ENCODE measurements at places on chromosomes 7 and 10. TPM values are rescaled to one million over a fixed set of nuclear protein-coding genes. Genes with fewer than 3 reads are reported as not detected.

TCAF2 gene
- 2.7 TPM for polyA plus RNA-seq

DNA sequence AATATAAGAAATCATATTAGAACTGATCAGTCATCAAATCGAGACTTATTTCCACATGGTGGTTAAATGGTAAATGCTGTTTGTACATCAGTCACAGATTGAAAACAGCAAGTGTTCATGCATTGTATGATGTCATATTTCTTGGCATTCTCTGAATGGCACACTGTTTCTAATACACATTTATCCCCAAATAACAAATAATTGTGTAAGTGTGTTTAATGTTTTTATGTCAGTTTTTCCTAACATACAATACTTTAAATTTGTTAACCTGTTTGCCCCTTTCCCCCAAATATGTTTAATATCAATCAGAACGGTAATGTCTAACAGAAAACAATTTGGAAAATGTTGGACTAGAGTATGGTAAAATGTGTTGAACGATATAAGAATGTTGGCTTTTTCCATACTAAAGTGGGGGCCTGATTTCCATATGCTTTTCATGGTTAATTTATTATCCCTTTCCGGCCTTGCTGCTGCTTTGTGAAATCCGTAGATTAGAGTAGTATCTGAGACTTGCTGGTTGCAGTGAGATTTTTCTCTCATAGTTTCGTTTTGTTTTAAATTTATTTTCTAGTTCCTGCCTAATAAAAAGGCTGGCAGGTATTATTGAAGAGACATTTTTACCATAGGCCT, 23.7 kb downstream of the RAB18 start:
- H3K27me3 ChIP-seq, result no peaks in the 10 kb centered on the region
- no peak overlapping the region for H3K27ac ChIP-seq
- peaks cover 38% of the 10 kb centered on the region for H3K4me1 ChIP-seq
- peak; percentile 28 for DNase-seq
- no peak overlapping the region for H3K4me3 ChIP-seq

- no peak overlapping the region for H3K4me3 ChIP-seq
- no peak for DNase-seq
- no peaks in the 10 kb centered on the region for H3K4me1 ChIP-seq
Observed at GRCh38 chr7:20050241-20050966, 166.8 kb downstream of the MACC1 start.

DNA sequence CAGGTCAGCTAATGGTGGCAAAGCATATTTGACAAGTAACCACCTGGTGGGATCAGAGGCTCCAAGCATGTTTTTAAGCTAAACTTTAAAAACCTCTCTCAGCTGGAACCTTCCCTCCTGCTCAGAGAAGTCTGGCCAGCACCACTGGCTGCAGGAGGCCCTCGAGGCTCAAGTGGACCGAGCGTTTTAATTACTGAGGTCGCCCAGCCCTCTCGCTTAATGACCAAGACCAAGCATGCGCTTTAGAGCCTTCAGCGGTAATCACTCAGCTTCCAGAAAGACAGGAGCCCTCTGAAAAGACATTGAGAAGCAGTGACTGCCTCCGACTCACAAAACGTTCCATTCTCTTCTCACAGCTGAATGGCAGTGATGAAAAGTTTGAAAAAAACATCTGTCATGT, 383.4 kb upstream of the ADARB2 start:
- no peak overlapping the region for H3K27ac ChIP-seq
- no peak for DNase-seq
- H3K27me3 ChIP-seq, result no peaks in the 10 kb centered on the region
- H3K4me3 ChIP-seq, result no peak overlapping the region
- no peaks in the 10 kb centered on the region for H3K4me1 ChIP-seq
- no peaks in the 10 kb centered on the region for H3K36me3 ChIP-seq

GRCh38 chr7:82325416-82325815, 118.2 kb downstream of the CACNA2D1 start:
- H3K36me3 ChIP-seq, result 0 out of 2 replicates have a peak, but pooled peaks cover 2% of the 10 kb centered on the region
- peaks cover 9% of the 10 kb centered on the region for H3K4me1 ChIP-seq
- H3K4me3 ChIP-seq, result no peak overlapping the region
- H3K27me3 ChIP-seq, result no peaks in the 10 kb centered on the region
- no peak for DNase-seq

Measured in GM23248 (cell line).